ENCODE measurements at places on chromosomes 4 and X. TPM values are rescaled to one million over a fixed set of nuclear protein-coding genes. Genes with fewer than 3 reads are reported as not detected.

The XAGE5 gene
- polyA plus RNA-seq, result not detected

The APEX2 gene
- 4.5 TPM for polyA plus RNA-seq

The FNIP2 gene
- 6.3 TPM for polyA plus RNA-seq

The FAM156A gene
- 23.0 TPM for polyA plus RNA-seq

The ANOS1 gene
- 0.04 TPM for polyA plus RNA-seq

The CXorf51A gene
- polyA plus RNA-seq, result not detected

The GDPD2 gene
- not detected for polyA plus RNA-seq

The BRCC3 gene
- polyA plus RNA-seq, result 8.2 TPM

The IGFBP7 gene
- polyA plus RNA-seq, result 156 TPM

The KCNIP4 gene
- polyA plus RNA-seq, result 0.05 TPM

The MAOB gene
- polyA plus RNA-seq, result 15.1 TPM

The BTK gene
- 0.53 TPM for polyA plus RNA-seq

The SOD3 gene
- polyA plus RNA-seq, result 21.2 TPM

The ARL13A gene
- not detected for polyA plus RNA-seq

The SHISA3 gene
- 0.27 TPM for polyA plus RNA-seq

The MAGEB16 gene
- not detected for polyA plus RNA-seq

The SULT1E1 gene
- polyA plus RNA-seq, result not detected

The TLR10 gene
- 0.12 TPM for polyA plus RNA-seq

The RASGEF1B gene
- polyA plus RNA-seq, result 6.4 TPM

The GPC4 gene
- 4.8 TPM for polyA plus RNA-seq

The RGN gene
- polyA plus RNA-seq, result 21.3 TPM

The HGFAC gene
- polyA plus RNA-seq, result 2.2 TPM

The ARX gene
- polyA plus RNA-seq, result 9.6 TPM

The SLC9B1 gene
- polyA plus RNA-seq, result 0.23 TPM

The HS6ST2 gene
- polyA plus RNA-seq, result 2.0 TPM

The SLC2A9 gene
- polyA plus RNA-seq, result 1.9 TPM

The TBC1D14 gene
- polyA plus RNA-seq, result 8.9 TPM

The CFAP299 gene
- 0.14 TPM for polyA plus RNA-seq

The FAM184B gene
- polyA plus RNA-seq, result 0.07 TPM

The ODAM gene
- polyA plus RNA-seq, result 0.61 TPM
